ENCODE measurements at places on chromosomes 7 and 10.
A peak's percentile ranks its signal among the peaks of the same experiment; 100 is the strongest.

GRCh38 chr10:103968441-103969391 lies 1.8 kb downstream of the SLK start:
- no peak for DNase-seq

GRCh38 chr7:116588225-116588624 lies 63.4 kb downstream of the CAV1 start:
- no peak for DNase-seq

DNA sequence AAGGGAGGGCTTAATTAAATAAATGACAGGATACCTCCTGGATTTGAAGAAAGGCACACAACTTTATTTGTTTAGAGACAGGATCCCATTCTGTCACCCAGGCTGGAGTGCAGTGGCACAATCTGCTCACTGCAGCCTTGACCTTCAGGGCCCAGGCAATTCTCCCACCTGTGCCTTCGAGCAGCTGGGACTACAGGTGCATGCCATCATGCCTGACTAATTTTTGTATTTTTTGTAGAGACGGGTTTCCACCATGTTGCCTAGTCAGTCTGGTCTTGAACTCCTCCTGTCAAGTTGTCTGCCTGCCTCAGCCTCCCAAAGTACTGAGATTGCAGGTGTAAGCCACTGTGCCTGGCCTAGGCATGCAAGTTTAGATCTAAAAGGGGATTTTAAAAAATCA lies 272.7 kb upstream of the MBL2 start:
- no peak for DNase-seq

GRCh38 chr7:116293139-116293538 lies 82.8 kb downstream of the TES start:
- DNase-seq: no peak

GRCh38 chr10:110279407-110279986 lies 25.2 kb downstream of the SMNDC1 start:
- DNase-seq: peak; percentile 9

GRCh38 chr10:71782917-71783490 lies 9.7 kb upstream of the VSIR start:
- no peak for DNase-seq

- DNase-seq: no peak
Observed at GRCh38 chr10:101000915-101001658, 1.5 kb downstream of the LZTS2 start.

DNA sequence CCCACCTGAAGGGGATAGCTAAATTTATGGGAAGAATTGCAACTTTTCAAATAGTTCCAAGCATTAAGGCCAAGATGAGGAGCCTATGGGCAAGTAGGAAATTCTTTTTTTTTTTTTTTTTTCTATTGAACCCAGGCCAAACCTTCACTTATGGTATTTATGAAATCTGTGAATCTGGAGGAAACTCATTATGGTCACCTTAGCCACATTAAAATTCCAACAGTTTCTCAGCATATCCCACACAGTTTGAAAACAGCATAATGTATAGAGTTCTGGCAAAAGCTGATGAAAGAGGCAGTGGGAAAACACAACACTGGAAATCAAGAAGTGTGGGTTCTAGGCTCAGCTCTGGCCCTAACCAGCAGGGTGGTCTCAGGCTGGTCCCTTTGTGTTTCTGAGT lies 236.9 kb downstream of the PTEN start:
- no peak for DNase-seq

DNA sequence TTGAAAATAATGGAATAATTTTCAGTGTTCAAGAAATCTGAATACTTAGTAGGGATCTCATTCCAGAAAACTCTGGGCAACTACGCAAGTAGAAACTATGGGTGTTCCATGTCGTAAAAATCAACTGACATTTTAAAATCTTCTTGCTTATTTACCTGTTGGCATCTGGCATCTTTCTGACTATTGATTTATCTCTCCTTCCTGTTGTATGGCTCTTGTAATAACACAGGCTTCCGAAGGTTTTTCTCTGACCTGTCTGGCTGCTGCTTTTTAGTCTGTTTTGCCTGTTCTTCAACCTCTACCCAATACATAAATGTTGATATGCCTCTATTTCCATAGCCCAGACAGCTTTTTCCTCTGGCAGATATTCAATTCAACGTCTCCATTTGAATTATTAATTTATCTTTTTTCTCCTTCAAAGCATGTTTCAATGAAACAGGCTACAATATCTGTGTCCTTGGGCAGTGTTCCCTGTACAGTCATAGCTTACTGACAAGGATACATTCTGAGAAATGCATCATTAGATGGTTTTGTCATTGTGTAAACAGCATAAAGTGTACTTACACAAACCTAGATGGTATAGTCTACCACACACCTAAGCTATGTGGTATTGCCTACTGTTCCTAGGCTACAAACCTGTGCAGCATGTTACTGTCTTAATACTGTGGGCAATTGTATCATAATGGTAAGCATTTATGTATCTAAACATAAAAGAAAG lies 105.9 kb upstream of the ETV1 start:
- no peak for DNase-seq

DNA sequence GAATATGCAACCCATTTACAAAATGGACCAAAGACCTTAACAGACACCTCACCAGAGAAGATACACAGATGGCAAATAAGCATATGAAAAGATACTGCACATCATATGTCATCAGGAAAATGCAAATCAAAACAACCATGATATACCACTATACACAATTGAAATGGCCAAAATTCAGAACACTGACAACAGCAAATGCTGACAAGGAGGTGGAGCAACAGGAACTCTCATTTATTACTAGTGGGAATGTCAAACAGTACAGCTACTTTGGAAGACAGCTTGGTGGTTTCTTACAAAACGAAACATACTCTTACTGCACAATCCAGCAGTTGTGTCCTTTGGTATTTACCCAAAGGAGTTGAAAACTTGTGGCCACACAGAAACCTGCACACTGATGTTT lies 50.0 kb upstream of the PCGF5 start:
- DNase-seq: no peak

- no peak for DNase-seq
Observed at GRCh38 chr7:139049936-139050335, 14.1 kb upstream of the ZC3HAV1L start.

DNA sequence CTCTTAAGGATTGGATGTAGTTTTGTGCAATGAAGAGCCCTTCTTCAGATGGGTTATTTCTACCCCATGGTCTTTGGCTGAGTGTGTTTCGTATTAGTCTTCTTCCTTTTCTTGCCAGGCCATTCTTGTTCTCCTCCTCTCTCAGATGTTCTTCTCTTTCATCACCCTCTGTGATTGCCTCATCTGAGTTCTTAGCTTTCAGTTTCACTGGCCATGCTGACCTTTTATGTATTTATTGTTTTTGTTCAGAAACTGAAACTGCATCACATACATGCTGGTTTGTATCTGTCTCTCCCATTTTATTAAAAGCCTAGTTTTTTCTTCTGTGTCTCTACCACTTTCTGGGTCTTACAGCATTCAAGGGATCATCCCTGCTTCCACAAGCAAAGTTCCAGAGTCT lies 21.7 kb upstream of the PCGF5 start:
- no peak for DNase-seq

GRCh38 chr7:111832174-111832573 lies 269.9 kb upstream of the IMMP2L start:
- no peak for DNase-seq

Data from stimulated activated CD4-positive, alpha-beta T cell treated with anti-CD3 and anti-CD28 coated beads, Interleukin-15, amount 100 ng/mL, for 48 hours (primary cell).